ENCODE measurements at places on chromosomes 5 and 9. TPM values are rescaled to one million over a fixed set of nuclear protein-coding genes. Genes with fewer than 3 reads are reported as not detected.
A peak's percentile ranks its signal among the peaks of the same experiment; 100 is the strongest.

The ACOT12 gene
- not detected for total RNA-seq

The NKD2 gene
- 1.1 TPM for total RNA-seq

The CENPK gene
- total RNA-seq, result 79.7 TPM

The ENC1 gene
- 0.29 TPM for total RNA-seq

The ENTPD2 gene
- not detected for total RNA-seq

The SLC38A9 gene
- total RNA-seq, result 14.2 TPM

The SPINK6 gene
- not detected for total RNA-seq

The KLF4 gene
- 0.75 TPM for total RNA-seq

The P4HA2 gene
- total RNA-seq, result 6.0 TPM

The DMGDH gene
- total RNA-seq, result 1.3 TPM

The LECT2 gene
- not detected for total RNA-seq

GRCh38 chr9:113601656-113602055, 138.1 kb downstream of the RGS3 start:
- no peak for DNase-seq

DNA sequence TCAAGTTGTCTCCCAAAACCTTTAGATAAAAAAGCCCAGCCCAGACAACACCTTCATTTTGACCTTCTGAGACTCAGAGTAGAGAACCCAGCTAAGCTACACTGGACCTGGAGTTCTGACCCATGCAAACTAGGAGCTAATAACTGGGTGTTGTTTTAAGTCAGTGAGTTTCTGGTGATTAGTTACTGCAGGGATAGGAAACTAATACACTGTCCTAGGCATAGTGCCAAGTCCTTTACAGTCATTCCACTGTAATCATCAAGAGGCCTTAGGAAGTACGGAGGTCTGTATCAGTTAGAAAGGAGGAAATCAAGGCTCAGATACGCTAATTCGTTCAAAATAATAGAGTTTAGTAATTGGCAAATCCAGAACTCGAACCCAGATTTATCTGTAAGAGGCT, 197.9 kb downstream of the KCTD16 start:
- DNase-seq, result no peak

GRCh38 chr9:134636149-134636507, 5.5 kb upstream of the COL5A1 start:
- no peak for DNase-seq

GRCh38 chr5:120150770-120151169, 313.3 kb upstream of the PRR16 start:
- no peak for DNase-seq

DNA sequence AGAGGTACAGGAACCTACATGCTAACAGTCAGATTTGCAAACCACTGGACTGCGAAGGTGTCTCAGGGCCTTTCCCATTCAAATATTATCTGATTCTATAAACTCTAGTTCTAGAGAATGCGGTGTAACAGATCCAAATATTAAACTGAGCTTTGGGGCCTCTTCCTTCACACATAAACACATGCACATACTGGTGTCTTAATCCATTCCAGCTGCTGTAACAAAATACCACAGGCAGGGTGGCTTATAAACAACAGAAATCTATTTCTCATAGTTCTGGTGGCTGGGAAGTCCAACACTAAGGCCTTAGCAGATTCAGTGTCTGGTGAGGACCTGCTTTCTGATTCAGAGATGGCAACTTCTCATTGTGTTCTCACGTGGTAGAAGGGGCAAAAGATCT, 30.2 kb downstream of the RETREG1 start:
- no peak for DNase-seq

DNA sequence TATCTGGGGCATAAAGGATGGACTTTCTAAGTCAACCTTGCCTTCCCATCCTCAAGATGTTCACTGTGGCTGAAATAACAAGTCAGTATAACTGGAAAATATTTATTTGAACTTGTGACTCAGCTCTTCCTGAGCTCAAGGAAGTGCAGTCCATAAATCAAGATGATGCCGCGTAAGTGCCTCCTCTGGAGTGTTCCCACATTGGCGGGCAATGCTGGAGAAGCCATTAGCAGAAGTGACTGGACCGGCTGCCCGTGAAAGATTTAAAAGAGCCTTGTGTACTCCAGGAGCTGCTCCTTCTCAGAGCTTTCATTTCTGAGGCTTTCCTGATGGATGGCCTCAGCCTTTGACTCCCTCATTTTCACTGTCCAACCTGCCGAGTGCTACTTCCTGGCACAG, 17.4 kb downstream of the TMOD1 start:
- no peak for DNase-seq

GRCh38 chr5:76625087-76625815, 2.0 kb upstream of the F2RL2 start:
- DNase-seq, result no peak

DNA sequence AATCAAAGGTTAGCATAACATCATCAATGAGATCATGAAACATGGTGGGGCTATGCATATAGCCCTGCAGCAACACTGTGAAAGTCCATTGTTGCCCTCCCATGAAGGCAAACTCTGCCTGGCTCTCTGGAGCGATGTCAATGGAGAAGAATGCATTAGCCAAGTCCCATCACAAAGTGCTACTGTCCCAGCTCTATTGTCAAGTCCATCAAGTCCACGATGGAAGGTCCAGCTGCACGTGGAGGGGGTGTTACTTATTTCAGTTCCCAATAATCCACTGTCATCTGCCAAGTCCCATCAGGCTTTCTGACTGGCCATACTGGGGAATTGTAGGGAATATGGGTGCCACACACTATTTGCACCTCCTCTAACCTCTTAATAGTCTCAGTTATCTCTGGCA, 10.8 kb downstream of the DMAC1 start:
- no peak for DNase-seq

DNA sequence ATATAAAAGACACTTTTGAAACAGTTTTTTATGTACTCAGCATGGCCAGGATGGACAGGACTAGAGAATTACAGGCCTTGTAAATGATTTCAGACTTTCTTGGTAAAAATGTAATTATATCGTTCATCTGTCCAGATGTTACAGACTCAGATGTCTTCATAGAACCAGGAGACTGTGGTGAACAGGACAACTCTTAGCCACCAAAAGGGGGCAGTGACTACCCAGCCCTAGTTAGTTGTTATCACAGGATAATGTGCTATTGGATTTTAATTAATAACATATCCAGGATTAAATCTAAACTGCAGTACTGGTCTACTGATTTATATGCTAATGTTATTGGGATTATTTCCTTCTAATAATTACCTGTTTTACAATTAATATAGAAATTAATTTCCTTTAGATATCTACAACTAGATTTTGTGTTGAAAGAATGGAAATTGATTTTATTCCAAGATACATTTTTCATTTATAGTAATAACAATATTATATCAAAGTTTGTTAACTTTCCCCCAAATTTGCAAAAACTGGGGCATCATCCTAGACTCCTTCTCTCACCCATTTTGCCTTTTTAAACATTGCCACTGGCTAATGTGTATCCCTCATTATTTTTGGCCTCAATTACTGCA, 99.4 kb downstream of the MTREX start:
- no peak for DNase-seq

DNA sequence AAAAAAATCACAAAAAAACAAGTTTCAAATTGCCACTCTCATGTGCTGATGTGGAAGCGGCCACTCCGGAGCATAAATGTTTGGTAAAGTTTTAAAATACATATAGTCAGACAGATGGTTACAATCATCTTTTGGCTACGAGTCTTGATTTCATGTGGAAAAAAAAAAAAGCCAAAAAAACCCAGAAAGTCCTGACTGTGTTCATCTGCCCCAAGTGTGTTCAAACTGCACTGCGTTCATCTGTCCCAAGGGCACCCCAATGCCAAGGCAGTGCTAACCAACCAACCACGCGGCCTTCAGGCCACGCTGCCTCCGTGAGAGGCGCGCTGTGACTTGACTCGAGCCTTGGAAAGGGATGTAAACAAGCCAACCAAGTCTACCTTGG, 127.1 kb downstream of the MYO10 start:
- no peak for DNase-seq

DNA sequence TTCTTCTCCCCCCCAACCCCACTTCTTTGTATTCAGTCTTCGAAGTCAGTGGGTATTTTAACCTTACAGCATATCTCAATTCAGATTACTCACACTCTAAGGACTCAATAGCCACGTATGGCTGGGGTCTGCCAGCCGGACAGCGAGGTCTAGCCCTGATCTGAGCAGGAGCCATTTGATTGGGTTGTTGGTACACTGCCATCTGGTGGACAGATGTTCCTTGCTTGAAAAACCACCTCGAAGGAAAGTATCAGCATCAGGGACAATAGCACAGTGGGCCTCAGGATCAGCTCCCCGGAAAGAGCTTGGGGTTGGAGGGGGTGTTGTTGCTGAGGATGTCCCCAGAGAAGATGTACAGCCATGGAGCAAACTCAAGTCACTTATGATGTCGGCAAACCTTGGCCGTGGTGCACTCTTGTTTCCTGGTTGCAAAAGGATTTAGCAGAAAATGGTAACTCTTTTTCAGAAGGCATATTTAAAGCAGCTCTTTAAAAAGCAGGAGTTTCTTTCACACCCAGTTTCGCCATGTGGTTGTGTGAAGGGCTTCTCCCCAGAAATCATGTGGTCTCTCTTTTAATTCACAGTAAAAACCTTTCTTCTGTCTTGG, 31.7 kb upstream of the KCNMB1 start:
- DNase-seq, result peak; percentile 52
